Stimulated activated CD4-positive, alpha-beta T cell treated with anti-CD3 and anti-CD28 coated beads, Interleukin-2, amount 100 ng/mL, for 4 hours (primary cell): ENCODE measurements at places on chromosomes 7 and 10.

DNA sequence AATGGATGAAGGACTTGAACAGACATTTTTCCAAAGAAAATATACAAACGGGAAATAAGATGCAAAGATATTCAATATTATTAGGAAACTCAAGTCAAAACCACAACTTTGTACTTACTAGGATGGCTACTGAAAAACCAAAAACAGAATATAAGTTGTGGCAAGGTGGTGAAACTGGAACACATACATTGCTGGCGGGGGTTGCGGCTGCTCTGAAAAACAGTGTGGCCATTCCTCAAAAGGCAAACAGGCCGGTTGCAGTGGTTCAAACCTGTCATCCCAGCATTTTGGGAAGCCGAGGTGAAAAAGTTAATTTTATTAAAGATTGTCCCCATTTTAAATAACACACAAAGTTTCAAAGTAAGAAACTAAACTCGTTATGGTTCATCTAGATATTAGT is 9.9 kb upstream of the ZNF713 start:
- DNase-seq, result no peak

DNA sequence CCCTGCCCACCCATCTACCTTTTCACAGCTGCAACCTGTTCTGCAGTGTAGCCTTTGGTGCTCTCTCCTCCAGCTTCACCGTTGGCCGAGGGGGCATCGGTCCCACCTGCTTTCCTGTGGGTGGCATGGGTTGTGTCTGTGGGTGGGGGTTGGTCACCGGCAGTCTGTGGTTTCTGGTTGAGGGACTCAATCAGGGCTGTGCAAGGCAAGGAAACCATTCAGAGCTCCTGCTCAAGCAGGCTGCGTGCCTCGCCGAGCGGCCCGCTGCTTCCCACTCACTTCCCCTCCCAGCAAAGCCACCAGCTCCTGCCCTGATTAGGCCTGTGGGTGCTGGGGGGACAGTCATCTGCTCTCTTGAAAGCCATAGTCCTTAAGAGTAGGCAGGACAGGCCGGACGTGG is 9.8 kb downstream of the DNAJB12 start:
- no peak for DNase-seq

GRCh38 chr7:134378562-134378961 is 61.8 kb upstream of the SLC35B4 start:
- no peak for DNase-seq

GRCh38 chr10:13390604-13391522 is 42.8 kb upstream of the SEPHS1 start:
- no peak for DNase-seq

- DNase-seq, result no peak
These were observed 1.4 kb downstream of the FGFBP3 start for GRCh38 chr10:91907914-91908336.

GRCh38 chr7:53151496-53151895 is 116.1 kb downstream of the POM121L12 start:
- no peak for DNase-seq

DNA sequence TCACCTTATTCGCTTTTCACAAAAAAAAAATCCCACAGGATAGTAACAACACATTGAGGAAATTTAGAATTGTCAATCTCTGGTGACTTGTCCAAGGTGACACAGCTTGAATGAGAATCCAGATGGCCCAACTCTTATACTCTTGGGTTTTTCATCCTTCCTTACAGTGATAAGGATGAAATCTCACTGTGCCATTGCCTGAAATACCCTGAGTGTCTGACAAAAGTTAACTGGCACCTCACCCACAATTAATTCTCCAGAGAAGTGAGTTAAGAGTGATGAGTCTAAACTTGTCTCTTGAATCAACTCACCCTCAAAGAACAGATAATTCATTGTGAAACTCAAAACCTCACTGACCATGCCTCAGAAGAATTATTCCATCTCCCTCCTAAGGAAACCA is 18.9 kb downstream of the CHRM2 start:
- DNase-seq, result no peak

DNA sequence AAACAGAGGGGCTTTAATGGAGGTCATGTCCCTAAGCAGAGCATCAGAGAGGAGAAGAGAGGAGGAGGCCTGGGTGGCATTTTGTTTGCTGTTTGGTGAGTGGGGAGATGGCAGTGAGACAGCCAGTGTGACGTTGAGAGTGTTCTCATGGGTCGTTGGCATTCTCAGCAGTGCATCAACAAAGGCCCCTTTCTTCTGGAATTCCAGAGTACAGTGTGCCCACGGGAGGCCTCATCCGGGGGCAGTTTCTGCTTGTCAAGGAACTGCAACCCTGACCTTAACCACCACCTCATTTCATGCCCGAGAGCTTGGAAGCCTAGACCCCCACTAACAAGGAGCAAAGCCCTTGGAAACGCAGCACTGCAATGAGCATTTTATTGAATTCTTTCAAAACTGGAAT is 92.9 kb downstream of the CELF2 start:
- no peak for DNase-seq
